ENCODE measurements at places on chromosomes 11 and 22.

GRCh38 chr22:29758068-29758622 lies 8.7 kb downstream of the ZMAT5 start:
- no peak for DNase-seq

DNA sequence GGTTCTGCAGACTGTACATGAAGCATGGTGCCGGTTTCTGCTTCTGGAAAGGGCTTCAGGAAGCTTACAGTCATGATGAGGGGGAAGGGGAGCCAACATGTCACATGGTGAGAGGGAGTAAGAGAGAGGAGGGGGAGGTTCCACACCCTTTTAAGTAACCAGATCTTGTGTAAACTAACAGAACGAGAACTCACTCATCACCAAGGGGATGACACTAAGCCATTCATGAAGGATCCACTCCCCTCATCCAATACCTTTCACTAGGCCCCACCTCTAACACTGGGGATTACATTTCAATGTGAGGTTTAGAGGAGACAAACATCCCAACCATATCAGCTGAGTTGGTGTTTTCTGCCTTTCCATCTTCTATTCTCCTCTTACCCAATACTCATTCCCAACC lies 83.5 kb downstream of the BDNF start:
- no peak for DNase-seq

GRCh38 chr11:70030412-70030811 lies 47.7 kb upstream of the ANO1 start:
- no peak for DNase-seq

- no peak for DNase-seq
These were observed 52.3 kb downstream of the SIK3 start for GRCh38 chr11:117045956-117046355.

DNA sequence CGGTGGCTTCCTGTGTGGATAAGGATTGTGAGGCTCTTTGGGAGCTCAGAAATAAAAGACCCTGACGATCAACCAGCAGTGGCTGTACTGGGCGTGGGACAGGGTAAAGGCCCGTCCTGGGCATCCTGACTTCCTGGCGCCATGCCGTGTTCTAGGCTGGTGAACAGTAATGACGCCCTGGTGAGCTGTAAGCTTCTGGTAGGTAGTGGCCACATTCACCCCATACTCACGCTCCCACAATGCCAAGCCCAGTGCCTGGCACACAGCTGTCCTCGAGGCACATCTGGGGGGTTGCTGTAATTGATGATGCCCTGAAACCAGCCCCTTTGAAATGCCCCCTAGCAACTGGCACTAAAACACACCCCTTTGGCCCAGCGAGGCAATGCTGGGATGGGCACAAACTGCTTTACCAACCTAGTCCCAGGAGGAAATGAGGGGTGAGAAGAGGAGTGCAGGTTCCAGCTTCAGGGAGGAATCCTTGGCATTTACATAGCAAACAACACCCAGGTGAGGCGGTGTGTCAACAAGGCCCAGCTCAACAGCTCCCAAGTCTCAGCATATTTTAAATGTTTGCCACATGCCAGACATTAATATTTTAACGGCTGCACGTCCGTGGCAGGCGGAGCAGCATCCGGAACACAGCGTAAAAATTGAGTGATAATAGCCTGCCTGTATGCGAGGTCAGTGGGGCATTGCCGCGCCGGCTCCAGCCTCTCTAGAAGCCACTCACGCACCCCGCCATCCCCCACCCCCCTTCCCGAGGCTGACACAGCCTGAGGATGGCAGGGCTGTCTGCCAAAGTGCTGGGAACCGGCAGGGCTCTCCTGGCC lies 79.3 kb downstream of the DSCAML1 start:
- DNase-seq: peak; percentile 75

- no peak for DNase-seq
These were observed 16.7 kb upstream of the ZC3H12C start for GRCh38 chr11:110076371-110076965.

DNA sequence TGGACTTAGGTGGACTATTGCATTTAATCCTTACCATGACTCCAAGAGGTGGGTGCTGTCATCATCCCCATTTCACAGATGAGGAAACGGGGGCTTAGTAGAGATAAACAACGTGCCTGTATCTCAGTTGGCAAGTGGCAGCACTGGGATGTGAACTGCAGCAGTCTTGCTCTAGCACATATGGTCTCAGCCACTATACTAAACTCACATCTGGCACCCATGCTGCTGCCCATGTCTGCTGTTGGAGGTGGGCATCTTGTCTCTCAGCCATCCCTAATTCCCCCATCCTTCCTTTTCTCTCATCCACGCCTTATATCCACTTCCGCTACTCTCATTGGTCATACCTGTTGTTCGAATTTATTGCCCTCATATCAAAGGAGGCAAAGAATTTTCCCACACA lies 3.8 kb downstream of the PRG3 start:
- DNase-seq: no peak

DNA sequence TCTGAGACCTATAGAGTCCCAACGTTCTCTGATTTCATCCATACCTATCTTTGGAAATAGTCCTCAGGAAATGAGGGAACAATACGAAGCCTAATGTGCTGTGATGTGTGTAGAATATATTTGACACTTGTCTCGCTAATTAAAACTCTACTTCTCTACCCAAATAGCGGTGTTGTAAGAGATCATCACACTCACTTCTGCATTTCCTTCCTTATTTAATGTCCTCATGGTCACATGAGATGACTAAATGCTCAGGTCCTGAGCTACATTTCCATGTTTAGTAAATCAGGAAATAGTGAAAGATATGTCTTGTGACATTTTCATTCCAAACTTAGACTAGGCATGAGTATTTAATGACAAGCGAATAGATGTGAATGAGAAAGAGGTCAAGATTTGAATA lies 112.3 kb downstream of the MAML2 start:
- DNase-seq: no peak

GRCh38 chr11:69270941-69271340 lies 23.0 kb upstream of the MYEOV start:
- DNase-seq: no peak

- DNase-seq: no peak
These were observed 19.2 kb upstream of the ADSL start for GRCh38 chr22:40326905-40327735.

- DNase-seq: no peak
These were observed 542.1 kb downstream of the MN1 start for GRCh38 chr22:27259433-27259832.

DNA sequence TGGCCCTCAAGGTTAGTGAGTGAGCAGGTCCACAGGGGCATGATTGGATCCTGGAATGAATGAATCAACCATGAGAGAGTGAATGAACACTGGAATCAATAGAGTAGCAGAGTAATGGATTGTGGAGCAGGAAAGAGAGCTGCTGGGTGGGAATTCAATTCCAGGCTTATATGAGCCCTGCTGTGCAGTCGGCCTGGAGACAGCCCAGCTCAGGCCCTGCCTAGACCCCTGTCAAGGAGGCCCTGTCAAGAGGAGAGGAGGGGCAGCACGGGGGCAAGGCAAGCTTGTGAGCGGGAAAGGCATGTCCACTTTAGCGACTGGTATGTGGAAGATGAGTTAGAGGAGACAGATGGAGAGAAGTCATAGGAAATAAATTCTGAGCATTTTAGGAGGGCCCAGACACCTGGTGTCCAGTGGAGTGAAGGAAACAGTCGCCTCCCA lies 1.3 kb upstream of the FOLR1 start:
- no peak for DNase-seq

- no peak for DNase-seq
These were observed 109.0 kb downstream of the SIK3 start for GRCh38 chr11:116989184-116989583.

- DNase-seq: no peak
These were observed 7.5 kb downstream of the SERPIND1 start for GRCh38 chr22:20781272-20781990.

DNA sequence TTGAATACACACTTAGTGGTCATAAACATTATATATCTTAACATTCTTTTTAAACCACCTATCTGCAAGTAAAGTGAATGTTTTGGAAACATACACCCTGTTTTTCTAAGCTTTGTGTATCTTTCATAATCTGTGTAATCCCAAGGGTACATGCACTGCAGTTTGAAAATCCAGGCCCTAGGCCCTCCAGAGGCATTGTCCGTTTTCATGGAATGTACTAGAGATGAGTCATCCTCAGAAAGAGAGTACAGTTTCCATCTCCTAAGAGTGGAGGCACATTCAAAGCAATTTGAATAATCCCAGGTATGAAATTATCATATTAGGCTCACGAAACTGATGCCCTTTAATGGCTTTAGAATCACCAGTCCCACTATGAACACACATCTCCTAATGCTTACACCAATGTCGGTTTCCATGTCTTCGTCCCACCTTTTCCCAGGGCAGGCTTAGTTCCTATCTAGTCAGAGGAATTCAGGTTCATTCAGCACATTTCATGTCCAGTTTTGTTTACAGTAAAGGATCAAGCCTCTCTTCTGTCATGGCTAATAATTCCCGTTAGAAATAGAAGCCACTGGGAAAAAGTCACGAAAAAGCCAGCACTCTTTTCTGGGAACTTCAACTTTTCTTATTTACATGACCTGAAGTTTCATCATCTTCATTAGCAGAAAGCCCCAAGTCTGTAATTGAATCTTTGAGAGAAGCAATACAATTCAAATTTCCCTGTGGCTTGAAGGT lies 39.5 kb upstream of the CD44 start:
- no peak for DNase-seq

GRCh38 chr11:65552388-65552951 lies 5.7 kb downstream of the LTBP3 start:
- no peak for DNase-seq

- no peak for DNase-seq
These were observed 808.6 kb upstream of the RAG2 start for GRCh38 chr11:37406651-37407050.

DNA sequence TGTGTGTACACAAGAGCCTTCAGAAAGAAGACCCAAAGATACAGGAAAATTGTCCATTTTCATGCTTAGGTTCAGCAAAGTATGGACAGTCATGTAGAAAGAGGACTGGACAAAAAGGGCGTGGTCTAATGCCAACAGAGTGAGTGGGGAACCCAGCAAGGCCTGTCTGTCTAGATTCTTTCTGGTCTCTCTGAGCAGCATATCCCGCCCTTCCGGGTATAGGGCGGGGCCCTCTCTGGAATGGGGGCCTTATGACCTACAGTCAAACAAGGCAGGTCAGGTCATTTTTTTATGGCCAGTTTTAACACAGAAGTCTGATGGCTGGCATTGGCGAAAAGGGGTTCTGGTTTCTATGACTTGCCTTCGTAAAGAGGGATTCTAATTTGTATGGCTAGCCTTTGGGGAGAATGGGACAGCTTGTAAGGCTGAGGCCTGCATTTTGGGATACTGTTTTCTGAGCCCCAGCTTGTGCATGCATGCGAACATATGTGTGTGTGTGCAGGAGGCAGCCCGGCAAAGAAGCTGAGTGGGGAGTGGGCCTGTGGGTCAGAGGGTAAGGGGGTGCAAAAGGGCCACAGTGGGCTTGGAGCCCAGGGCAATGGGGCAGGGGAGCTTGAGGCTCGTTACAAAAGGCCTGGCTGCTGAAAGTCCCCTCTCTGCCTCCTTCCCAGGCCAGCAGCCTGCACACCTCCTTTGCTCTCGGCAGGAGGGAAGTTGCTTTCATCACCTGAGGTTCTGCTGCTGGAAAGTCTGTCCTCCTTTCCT lies 130.5 kb upstream of the B3GAT1 start:
- DNase-seq: no peak

DNA sequence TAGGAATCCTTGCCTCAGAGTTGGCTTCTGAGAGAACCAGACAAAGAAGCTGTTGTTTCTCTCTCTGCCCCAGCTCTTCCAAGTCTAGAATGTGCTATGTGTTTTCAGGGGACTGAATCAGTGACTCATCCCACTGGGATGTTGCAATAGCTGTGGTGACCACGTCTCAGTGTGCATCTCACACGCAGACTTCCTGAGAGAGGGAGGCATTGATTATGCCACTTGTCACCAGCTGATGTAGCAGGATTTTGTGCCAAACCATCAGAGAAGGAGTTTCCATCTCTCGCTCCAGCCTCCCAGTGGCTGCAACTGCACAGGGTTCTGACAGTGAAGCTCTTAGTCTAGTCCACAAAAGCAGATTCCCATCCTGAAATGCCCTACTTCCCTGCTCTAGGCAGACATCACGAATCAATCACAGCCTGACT lies 455.8 kb downstream of the MIAT start:
- DNase-seq: peak; percentile 79

DNA sequence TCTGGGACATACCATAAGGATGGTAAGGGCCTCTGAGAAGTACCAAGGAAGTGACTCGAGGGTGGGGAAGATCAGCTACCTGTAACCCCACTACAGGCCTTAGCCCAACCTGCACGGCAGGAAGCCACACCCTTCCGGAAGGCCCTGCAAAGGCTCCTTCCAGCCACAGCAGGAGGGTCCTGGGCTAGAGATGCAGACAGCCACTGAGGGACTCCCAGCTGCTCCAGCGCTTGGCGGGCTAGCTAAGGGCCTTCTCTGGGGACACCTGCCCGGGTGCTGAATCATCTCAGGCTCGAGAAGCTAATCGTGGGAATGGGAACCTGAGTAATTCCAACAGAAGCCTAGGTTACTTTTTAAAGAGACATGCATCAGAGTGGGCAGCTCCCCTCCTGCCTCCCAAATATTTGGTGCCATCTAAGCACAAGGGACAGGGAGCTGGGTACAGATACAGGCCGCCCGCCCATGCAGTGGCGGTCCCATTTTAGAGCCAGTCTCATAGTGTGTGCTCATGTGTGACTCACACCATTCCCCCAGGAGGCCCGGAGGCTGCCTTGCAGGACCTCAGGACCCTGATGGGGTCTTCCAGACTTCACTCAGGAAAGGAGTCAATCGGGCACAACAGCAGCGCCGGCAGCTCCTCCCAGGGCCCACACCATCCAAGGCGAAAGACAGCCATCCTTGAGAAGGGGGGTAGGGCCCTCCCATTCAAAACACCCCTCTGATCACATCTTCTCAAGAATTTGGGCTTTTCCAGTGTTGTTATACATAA lies 8.0 kb downstream of the MYH9 start:
- no peak for DNase-seq

GRCh38 chr11:23555085-23555484 lies 694.8 kb upstream of the CCDC179 start:
- DNase-seq: no peak

- DNase-seq: no peak
These were observed 7.2 kb downstream of the SSTR3 start for GRCh38 chr22:37205046-37205445.

DNA sequence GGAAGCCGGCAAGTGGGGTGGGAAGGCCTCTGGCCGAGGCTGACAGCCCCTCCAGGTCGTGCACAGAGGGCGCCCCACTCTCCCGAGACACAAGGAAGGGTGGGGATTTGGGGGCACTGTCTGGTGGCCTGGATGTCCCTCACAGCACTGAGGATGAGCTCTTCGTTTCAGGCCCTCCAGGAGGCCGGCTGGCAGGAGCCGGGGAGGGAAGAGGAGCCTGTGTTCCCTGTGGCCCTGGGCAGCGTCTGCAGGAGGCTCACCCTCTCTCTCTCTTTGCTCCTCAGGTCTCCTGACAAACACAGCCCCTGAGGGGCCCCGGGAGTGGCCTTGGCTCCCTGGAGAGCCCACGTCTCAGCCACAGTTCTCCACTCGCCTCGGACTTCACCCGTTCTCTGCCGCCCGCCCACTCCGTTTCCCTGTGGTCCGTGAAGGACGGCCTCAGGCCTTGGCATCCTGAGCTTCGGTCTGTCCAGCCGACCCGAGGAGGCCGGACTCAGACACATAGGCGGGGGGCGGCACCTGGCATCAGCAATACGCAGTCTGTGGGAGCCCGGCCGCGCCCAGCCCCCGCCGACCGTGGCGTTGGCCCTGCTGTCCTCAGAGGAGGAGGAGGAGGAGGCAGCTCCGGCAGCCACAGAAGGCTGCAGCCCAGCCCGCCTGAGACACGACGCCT lies 1078.0 kb downstream of the BRD1 start:
- no peak for DNase-seq
